ENCODE measurements at places on chromosomes 2 and 18.

DNA sequence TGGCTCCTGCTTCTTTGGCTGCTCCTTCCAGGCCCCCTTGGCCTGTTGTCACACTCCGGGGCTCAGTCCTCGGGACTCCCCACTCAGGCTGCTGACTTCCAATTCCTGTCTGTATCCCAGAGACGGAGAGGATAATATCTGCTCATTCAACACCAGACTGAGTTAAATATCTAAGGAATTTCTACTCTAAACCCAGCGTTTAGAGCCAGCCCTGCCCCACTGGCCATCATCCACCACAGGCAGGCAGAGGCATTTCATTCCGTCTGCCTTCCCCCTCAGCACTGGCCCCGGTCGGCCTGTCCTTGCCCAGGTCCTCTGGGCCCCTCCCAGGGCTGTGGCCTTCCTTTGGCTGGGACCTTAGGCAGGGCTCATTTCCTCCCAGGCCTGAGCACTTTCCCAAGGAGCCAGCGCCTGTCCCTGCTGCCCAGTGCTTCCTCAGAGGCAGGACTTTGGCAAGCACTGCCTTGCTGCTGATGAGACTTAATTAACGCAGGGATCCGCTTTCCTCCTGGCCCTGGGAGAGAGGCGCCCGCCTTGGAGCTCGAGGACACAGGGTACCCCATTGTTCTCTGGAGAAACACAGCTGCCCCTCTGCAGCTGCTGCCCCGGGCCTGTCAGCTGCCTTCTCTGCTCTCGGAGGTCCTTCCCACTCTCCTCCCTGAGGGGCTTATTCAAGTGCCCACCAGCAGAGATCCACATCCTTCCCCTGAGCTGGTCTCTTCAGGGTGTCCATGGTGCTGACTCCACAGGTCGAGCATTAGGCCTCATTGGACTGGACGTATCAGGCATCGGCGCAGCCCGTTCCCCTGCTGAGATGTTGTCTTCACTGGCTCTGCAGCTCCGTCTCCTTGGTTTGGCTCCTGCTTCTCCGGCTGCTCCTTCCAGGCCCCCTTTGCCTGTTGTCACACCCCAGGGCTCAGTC is 42.8 kb downstream of the ATOH8 start:
- peak; percentile 82 for DNase-seq

DNA sequence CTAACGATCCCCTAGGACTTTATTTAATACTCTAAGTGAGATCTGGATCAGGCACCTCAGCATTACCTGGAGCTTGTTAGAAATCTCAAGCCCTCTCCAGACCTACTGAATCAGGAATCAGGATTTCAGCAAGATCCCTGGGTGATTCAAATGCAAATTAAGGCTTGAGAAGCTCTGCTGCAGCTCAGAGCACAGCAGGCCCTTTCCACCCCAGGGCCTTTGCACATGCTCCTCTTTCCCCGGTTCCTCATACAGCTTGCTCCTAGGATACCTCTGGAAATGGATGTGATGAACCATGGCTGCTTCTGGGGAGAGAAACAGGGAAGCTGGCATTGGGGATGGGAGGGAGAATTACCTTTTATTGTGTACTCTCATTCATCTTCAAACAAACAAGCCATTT is 40.3 kb upstream of the MGAT4A start:
- no peak for DNase-seq

DNA sequence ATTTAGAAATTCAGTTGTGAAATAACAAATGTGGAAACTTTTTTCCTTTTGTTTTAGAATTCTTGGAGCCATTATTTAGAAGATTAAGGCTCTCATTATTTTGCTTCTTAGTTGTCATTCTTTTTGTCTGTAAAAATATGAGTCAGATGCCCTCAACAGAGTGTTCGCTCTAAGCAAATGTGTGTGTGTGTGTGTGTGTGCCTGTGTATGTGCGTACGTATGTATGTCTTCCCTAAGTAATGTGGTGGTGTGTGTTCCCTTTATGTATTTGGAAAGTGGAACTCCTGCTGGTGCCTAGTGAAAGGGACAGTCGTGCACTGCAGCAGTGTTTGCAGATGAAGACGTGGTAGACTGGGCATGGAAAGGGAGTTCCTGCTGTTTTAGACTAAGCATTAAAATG is 27.5 kb downstream of the ZNF407 start:
- DNase-seq, result no peak

- DNase-seq, result peak; percentile 4
Measured at GRCh38 chr2:150866431-150866830, 379.0 kb upstream of the RND3 start.

GRCh38 chr2:3595985-3596384 is 1.1 kb downstream of the COLEC11 start:
- no peak for DNase-seq

DNA sequence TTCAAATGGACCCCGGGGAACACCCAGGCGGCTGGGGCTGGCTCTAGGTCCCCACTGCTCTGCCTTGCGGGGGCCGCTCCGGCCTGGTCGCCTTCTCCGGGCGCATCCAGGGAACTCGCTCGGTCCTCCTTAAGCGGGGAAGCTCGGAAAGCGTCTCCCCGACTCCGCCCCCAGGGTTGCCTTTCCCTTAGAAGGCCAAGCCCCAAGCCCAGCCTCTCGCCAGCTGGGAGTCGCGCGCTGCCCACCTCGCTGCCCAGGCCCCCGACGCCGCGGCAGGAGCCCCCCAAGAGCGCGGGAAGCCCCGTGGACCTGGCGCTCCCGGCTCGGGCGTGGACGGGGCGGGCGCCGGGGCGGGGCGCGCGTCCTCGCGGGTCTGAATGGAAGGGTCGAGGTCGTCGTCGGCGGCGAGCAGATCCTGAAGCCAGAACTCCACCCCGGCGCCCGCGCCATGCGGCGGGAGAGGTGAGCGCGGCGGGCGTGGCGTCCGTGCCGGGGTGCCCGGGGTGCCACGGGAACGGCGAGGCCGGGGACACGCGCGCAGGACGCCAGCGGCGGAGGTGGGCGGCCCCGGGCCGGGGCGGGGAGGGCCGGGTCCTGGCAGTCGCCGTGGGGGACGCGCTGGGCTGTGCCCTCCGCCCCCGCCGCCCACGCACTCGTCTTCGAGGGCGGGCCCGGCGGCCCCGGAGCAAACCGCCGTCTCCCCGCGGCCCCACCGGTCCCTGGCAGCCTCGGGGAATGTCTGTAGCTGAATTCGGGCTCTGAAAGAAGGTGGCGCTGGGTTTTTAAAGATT is at the start of gene BOK:
BOK (plus strand) TSS at position 214 of the 791 bp plus-strand sequence. CDS start 739 bp downstream, outside the sequence.
- peak; percentile 88 for DNase-seq

GRCh38 chr18:57970356-57971095 is 73.5 kb upstream of the NEDD4L start:
- no peak for DNase-seq

DNA sequence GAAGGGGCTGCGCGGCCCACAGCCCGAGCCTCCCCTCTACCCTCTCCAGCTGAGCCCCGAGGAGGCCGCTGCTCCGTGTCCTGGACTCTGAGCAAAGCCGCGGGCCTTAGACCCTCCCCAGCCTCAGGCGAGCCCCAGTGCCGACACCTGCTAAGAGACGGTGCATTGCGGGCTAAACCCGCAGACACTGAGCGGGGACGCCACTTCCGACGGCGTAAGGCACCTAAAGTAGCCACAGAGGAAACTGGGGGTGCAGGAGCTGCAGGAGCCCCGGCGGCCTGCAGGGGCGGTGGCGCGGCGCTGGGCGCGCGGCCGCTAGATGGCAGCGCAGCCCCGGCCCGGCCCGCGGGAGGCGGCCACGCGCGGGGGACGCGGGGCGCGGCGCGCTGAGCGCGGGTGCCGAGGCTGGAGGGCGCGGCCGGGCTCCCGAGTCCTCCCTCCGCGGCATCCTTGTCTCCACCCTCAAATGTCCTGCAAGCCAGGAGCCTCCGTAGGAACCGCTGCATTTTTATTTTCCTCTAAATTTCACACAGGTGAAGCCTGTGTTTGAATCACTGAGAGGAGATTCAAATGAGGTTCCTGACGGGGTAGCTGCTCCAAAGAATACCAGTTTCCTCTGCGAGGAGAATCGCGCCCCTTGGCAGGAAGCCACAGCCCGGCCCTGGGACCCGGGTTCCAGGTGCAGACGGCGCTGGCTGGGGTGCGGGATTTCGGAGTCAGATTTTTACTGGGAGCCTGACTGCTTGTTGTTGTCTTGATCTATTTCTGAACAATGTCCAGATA is 650.5 kb downstream of the GALR1 start:
- DNase-seq, result peak; percentile 21

Data from hepatic stellate cell (primary cell).